BE2C (cell line): ENCODE measurements at places on chromosomes 12 and 14.
A peak's percentile ranks its signal among the peaks of the same experiment; 100 is the strongest.

DNA sequence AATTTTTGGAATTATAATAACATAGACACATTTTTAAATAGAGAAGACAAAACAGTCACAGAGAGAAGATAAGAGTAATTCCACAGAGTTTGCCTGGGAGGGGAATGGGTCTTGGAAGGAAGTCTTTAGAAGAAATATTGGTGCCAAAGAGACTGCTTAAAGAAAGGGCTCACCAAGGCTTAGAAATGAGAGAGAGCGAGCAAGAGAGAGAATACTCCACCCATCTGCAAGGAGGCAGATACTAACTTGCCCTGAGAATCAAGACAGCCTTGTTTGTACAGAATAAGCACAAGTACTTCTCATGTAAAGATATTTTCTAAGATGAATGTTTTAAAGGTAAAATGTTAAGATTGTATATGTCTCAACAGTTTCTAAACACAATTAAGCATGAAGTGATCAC lies 165.5 kb downstream of the SLC38A4 start:
- DNase-seq: no peak

GRCh38 chr14:100109594-100109955 lies 44.4 kb downstream of the EVL start:
- no peak for DNase-seq

- DNase-seq: no peak
Measured at GRCh38 chr12:116278279-116278626, 760 bp upstream of the MED13L start.

GRCh38 chr14:67004521-67004920 lies 184.7 kb upstream of the GARIN2 start:
- no peak for DNase-seq

DNA sequence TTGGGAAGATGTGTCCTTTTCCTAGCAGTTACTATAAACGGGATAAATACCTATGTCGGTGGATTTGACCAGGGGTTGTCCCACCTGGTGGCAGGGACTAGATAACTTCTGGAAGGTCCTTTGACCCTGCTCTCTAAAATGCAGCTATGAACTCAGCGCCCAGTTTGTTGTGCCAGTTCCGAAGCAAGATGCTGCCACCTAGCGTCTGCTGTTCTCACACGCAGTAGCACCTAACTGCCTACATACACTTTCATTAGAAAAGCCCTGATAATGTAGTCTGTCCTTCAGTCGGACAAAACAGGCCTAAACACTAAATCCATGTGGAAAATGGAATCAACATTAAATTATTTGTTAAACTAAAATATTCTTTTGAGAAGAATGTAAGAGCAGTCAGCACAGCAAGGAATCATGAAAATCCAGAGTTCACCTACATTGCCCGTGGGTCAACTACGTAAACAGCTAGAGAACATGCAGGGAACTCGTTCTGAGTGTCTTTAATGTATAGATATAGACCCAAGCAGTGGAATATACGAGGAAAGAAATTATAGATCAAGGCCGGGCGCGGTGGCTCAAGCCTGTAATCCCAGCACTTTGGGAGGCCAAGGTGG lies 51.1 kb upstream of the CRACR2A start:
- DNase-seq: peak; percentile 74

DNA sequence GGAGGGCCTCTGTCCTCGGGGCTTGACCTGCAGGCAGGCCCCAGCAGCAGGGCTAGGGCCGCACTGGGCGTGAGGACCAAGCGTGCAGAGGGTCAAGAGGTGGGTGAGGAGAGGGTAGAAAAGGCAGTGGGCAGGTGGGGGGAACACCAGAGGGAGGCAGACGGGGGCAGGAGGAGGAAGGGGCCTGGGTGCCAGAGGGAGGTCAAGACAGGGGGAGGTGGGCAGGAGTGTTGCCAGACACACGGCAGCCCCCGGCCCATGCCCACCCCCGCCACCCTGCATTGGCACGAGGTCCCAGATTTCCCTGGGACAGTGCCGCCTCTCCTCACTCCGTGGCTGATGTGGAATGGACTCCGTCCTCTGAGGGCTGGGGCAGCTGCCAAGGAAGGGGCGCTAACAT lies 8.2 kb downstream of the TMEM121 start:
- DNase-seq: no peak

DNA sequence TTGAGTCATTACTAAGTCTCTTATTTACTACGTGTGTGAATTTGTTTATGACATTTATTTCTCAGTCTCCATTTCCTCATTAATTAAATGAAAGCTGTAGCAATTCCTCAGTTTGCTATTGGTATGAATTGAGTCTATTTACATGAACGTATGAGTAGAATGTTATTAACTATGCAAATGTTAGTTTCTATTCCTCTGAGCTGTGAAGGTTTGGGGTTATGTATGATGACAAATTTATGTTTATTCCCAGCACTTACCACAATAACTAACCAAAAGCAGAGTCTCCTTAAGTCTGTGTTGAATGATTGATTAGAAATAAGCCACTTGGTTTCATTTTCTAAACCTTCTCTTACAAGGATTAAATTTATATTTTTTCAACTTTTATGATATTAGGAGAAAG lies 1340.9 kb downstream of the FSCB start:
- DNase-seq: no peak

- DNase-seq: no peak
Measured at GRCh38 chr14:94751956-94752355, 18.0 kb downstream of the GSC start.

GRCh38 chr12:46209914-46210872 lies 58.6 kb downstream of the SLC38A1 start:
- no peak for DNase-seq

- no peak for DNase-seq
Measured at GRCh38 chr12:116691205-116691604, 46.7 kb downstream of the SPRING1 start.

GRCh38 chr14:52269100-52269499 lies 1.6 kb downstream of the PTGDR start:
- no peak for DNase-seq

- no peak for DNase-seq
Measured at GRCh38 chr12:76633415-76633814, 73.8 kb upstream of the OSBPL8 start.

DNA sequence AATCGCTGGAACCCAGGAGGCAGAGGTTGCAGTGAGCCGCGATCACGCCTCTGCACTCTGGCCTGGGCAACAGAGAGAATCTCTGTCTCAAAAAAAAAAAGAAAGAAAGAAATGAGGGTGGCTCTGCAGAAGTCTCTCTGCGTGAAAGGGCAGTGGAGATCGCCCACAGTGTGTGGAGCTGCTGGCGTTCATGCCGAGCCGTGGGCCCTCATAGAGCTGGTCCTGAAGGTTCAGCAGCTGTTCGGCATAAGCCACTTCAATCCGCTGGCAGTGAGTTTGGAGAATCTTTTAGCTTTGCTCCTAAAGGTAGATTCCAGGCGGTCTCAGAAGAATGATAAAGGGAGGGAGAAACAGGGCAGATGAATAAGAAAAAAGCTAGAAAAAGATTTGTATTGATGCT lies 36.7 kb upstream of the ATP2A2 start:
- DNase-seq: no peak

GRCh38 chr12:125185311-125185739 lies 120.1 kb downstream of the AACS start:
- peak; percentile 28 for DNase-seq

DNA sequence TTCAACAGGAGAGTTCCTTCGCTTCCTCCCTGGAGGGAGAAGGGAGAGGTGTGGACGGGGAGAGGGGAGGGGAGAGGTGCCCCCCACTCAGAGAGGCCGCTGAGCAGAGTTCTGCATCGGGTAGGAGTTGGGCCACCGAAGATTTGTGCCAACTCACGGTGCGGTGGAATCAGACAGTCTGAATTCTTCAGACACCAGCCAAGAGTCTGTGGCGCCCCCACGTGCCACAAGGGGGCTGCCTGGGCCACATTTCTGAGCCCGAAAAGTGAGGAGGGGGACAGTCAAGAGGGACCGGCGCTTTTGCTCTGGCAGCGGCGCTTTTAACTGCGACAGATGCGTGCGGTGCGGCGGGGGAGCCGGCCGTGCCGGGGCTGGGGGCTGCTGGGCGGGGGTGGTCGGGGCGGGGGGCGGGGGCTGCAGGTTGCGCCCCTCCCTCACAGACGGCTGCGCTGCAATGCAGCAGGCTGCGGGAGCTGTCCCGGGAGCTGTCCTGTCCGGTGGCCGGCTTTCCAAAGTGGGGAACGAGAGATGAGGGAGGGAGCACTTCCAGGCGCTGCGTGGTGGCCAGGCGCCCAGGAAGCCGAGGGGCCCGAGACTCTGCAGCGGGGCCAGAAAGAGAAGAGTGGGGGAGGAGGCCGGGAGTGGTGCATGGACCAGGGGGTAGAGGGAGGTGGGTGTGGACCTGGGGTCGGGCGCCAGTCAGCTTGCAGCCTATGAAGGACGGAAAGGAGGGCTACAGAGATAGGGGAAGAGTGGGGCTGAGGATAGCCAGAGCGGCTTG lies 975 bp upstream of the RTL1 start:
- DNase-seq: peak; percentile 71

DNA sequence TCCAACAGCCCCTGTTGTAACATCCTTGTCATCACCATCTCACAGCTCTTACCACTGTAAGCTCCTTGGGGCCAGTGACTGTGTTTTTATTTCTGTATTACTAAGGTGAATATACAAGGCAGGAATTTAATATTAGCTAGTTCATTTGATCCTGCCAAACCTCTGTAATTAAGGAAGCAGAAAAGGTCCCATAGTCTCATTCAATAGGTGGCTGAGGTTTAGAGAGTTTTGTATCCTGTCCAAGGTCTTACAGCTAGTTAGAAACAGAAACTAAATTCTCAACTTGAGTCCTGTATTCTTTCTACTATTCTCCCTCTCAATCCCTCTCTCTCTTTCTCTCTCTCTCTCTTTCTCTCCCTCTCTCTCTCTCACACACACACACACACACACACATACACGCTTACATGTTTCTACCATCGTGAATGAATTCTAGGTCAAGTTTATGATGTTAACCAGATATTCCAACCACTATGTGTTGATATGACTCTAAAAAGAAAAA lies 543 bp upstream of the GLIPR1 start:
- DNase-seq: no peak

DNA sequence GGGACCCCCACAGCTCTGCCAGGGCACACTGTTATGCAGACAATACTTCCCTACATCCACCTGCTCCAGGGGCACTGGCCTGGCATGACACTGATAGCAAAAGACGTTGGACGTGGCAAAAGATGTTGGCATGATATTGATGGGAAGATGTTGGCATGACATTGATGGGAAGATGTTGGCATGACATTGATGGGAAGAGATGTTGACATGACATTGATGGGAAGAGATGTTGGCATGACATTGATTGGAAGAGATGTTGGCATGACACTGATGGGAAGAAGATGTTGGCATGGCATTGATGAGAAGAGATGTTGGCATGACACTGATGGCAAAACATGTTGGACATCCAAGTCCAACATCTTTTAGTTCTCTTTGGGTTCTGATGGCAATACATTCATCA lies 11.4 kb upstream of the DEGS2 start:
- no peak for DNase-seq

DNA sequence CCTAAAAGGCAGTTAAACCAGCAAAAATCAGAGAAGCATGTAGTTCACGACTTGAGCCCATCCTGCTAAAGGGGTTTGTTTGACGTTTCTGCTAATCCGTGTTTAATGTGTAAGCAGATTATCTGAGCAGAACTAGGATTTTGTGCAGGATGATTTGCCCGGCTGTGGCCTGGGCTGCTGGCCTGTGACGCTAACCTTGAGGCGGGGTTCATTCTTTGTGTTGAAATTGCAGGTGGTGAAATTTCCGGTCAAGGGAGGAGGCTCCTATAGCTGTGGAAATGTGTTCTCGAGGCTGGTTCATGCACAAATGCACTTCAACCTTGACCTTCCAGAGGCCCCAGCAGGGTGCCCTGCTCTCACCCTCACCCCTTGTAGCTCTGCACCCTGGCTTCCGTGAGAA lies 63.7 kb downstream of the SLC24A4 start:
- no peak for DNase-seq

- peak; percentile 75 for DNase-seq
Measured at GRCh38 chr12:52032446-52032803, 18.8 kb upstream of the NR4A1 start.

DNA sequence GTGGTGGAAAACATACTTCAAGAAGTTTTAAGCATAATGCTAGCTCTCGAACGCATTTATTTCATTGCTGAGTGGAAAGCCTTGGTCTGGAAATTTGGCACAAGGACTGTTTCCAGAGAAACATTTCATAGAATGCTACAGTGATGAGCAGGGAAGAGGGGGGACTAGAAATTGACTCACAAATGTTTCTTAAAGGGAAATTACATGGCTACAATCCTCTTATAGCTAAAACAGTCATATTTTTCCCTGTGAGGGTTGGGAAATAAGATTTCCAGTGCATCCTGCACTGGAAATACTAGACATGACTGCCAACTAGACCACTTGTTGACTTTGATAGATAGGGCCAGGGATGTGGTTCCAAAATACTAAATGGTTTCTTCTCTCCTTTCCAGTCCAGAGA lies 197.3 kb upstream of the RGS6 start:
- DNase-seq: no peak

DNA sequence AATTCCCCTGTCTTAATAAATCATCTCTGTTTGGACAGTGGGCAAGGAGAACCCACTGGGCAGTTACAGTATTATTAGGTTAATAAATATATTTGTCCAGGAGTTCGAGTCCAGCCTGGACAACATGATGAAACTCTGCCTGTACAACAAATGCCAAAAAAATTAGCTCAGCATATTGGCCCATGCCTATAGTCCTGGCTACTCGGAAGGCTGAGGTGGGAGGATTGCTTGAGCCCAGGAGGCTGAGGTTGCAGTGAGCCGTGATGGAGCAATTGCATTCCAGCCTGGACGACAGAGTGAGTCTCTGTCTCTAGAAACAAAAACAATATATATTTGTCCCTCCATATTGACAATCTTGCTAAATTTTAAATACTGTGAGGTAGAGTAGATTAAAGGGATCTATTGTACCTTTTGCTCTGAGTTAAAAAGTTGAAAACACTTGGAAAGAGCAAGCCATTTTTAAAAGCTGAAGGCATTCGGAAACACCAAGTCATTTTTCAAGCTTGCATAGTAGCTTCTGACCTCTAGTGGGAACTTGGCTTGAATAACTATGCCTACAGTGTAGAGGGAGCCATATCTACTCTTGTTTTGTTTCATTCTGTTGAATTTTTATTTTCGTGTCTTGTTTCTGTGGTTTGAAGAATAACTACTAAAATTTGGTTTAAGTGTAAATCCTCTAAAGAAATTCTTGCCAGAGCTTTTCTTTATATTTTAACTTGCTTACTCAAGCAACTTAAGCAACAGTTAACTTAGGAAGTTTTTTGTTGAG lies 14.6 kb upstream of the EEA1 start:
- DNase-seq: no peak

- DNase-seq: peak; percentile 72
Measured at GRCh38 chr12:91355150-91356006, 172.8 kb upstream of the DCN start.

GRCh38 chr12:93060666-93061472 lies 131.8 kb upstream of the EEA1 start:
- no peak for DNase-seq

GRCh38 chr14:84036840-84037239 lies 1493.1 kb upstream of the FLRT2 start:
- no peak for DNase-seq

GRCh38 chr12:60333461-60333860 lies 737.6 kb downstream of the SLC16A7 start:
- no peak for DNase-seq
